NCI-H510A (cell line): ENCODE measurements at places on chromosomes 4 and X.

DNA sequence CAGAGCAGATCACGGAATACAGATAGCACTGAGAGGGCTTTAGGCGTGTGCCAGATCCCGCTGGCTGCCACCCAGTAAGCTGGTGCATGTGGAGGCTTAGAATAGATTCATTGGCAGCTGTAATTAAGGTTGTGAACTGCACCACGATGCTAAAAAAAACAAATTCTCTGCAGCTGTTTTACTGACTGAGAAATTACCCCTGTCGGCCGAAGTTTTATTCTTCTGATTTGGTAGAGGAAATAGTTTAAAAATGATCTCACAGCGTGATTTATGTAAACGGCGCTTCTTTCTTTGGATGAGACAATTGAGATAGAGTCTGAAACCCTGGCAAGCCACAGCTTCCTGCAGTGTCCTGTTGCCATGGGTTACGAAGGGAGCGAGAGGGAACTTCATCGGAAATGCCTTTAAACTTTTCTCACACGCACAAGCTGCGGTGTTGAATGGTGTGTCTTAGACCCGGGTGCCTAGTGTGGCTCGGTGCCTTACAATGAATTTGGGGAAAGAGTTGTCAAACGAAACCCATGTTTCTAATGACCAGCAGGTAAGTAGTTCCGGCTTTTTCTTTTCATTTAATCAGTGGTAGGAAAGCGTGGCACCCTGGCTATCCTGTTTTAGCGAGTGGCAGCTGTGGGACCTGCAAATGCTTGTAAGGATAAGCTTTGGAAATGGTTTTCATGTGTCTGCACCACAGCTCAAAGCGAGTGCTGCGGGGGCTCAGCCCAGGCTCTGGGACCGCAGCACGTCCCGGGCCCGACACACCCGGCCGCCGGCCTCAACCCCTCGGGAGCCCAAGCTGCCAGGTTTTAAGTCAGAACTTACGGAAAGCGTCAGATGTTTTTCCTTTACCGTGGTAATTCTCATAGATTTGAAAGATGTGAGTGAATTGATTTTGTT lies 71.7 kb upstream of the HGFAC start:
- no peak for DNase-seq

- DNase-seq = no peak
Observed at GRCh38 chr4:101967697-101968346, 177.3 kb downstream of the BANK1 start.

- DNase-seq = no peak
Observed at GRCh38 chr4:76892601-76893000, 5.3 kb downstream of the SOWAHB start.

DNA sequence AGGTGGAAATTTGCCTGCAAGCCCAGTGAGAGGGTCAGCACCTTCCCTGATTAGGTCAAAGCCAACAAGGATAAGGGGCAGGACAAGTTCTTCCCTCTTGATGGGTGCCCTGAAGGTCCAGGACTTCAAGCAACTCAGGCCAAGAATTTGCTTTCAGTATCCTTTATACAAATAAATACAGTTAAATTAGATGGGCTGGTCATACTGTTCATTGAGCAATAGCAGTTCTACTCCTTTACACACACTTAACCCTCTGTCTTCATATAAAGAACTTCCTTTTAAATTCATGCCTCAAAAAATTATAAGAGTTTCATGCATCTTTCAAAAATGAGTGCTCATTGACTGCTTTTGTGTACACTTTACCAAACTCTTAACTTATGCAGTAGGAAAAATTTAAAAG lies 392.0 kb downstream of the SPRY1 start:
- no peak for DNase-seq

DNA sequence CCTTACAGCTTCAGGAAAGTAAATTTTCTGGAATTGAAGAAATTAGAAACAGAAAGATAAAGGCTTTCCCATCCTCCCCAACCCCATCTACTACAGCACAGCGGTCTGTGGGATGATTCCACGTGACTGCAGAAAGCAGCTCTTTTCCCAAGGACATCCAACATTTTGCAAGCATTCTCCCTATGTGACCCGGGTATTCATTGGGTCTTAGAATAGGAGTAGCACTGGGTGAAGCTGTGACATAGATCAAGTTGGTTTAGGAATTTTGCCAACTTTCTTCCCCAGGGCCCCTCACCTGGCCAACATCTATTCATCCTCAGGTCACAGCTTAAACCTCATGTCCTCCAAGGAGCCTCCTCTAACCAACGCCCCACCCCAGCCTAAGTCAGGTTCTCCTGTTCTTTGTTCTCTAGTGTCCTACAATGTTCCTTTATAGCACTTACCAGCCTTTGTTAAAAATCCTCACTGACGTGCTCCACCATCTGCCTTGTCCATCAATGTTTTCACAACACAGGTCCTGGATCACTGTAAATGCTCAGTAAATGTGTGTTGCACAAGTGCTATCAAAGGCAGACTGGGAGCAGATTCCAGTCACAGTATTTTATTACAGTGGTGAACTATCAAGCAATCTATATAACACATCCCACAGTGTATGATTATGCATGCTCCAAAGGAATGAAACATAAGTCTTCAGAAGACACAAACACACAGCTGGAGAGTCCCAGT lies 80.9 kb upstream of the MTM1 start:
- DNase-seq = no peak
